ENCODE measurements at places on chromosomes 1 and 21. TPM values are rescaled to one million over a fixed set of nuclear protein-coding genes. Genes with fewer than 3 reads are reported as not detected.

- DNase-seq = no peak
Measured at GRCh38 chr1:209323743-209324142, 259.8 kb upstream of the CAMK1G start.

GRCh38 chr1:208524376-208524775 lies 280.2 kb upstream of the PLXNA2 start:
- DNase-seq = no peak

- DNase-seq = no peak
Measured at GRCh38 chr1:164702216-164702615, 143.2 kb downstream of the PBX1 start.

DNA sequence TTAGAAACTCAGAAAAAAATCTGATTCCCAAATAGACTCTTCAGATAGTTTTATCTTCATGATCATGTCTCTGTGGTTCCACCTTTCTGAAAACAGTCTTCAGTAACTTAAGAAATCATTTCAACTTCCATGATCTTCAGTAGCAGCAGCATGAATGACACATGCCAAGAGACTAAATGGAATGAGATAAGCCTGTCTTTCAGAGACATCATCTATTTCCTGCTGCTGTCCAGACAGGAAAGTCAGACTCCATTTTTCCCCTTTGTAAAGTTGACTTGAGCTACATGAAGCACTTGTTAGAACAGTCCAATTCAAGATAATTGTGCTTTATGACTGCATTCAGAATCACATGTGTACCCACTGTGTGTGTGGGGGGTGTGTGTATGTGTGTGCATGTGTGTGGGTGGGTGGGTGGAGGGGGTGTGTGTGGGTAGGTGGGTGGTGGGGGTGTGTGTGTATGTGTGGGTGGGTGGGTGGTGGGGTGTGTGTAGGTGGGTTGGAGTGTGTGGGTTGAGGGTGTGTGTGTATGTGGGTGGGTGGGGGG lies 58.8 kb downstream of the CLIC4 start:
- no peak for DNase-seq

The C4BPA gene
- not detected for total RNA-seq

GRCh38 chr21:22224261-22224660 lies 1226.1 kb downstream of the NCAM2 start:
- DNase-seq = no peak

The CASP9 gene
- 6.5 TPM for total RNA-seq

DNA sequence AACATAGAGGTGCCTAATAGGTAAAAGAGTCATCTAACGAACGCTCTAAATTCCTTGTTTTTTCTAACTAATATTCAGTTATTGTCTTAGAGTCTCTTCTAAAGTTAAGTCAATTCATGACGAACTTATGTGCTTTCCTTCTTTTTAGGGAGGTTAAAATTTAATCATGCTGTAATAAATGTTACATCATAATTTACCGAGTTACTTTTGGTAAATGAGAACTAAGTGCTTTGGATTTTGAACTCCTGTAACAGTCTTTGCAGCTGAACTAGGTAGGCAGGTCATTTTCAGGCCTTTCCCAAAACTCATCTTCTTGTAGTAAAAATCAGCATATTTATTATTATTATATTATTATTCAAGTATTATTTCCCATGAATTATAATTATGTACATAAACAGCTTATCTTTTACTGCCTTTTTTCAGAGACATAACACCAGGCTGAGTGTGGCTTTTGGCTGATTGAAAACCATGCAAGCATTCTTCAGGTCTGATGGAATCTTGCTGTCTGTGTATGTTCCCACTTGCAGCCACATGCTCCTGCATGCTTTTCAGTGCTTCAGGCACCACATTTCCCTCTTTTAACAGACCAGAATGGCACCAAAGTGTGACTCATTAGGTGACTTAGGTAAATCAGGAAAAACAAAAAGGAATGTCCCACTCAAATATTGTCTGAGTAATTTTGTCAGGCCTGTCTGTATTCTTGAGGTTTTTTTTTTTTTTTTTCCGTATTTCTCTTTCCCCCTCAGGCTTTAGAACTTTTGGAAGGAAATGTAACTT lies 81.0 kb upstream of the CD55 start:
- no peak for DNase-seq

GRCh38 chr1:109827466-109827865 lies 63.7 kb upstream of the EPS8L3 start:
- DNase-seq = no peak

The OR2AK2 gene
- not detected for total RNA-seq

GRCh38 chr1:16122916-16123315 lies 33.0 kb downstream of the EPHA2 start:
- DNase-seq = peak; percentile 63

DNA sequence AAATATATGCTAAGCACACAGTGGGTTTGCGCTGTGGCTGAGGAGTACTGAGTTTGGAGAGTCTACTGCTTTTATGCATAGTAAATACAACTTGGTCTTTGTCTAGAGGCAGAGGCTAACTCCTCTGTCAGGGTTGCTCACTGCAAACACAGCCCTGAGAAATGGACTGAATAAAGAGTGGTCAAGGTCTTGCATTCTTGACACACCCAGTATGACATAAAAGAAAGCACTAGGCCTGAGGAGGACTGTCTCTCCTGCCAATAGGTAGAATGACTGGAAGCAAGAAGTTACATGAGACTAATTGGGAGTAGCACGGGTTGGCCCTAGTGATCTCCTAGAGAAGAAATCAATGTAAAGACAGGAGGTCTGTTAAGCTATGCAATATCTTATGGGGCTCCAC lies 367.2 kb upstream of the B3GALT2 start:
- DNase-seq = no peak

GRCh38 chr1:200128081-200128480 lies 100.6 kb downstream of the NR5A2 start:
- no peak for DNase-seq

DNA sequence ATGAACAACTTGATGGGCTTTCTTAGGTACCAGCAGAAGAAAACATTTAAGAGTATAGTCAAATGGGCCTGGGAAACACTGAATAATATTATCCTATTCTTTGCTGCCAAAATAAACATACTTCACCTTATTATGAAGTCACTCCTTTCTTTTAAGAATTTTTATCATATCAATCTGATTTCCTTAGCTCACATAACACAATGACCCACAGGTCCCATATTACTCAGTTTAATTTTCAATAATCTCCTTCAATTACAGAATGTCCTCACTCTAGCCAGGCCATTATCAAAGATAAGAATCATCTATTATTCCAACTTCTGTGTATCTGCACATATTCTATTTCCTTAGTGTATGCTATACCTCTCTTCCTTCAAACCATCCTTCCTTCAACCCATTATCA lies 63.0 kb downstream of the PIGK start:
- DNase-seq = no peak

DNA sequence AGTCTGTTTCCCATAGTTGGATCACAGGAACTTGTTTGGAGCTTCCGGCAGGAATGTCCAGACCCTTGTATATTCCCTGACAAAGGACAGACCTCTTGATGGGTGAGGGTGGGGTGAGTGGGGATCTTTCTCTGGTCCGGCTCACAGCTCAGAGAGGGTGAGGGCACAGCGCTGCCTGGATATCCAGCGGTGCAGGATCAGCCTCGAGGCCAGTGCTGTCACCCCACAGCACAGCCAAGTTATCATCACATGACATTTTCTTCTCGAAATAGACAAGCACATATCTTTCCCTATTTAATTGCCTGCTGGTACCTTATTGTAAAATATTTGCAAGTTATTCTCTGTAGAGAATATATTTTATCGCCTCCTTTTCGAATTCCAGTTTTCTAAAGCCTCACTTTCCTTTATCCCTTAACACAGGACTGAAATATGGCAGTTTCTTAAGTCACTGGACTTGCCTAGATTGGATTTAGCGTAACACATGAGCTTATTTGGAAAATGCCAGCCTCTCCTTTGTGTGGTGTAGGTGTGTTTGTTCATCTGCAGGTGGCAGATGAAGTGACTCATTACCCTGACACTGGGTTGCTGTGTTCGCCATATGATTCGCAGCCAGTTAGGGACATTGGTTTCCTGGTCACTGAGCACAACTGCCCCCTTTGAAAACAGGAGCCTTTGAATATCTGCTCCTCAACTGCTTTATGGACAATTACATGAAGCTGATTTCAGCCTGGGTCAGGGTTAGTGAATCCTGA lies 21.4 kb downstream of the CLIC6 start:
- no peak for DNase-seq
